ENCODE measurements at places on chromosomes 7 and 10.

- DNase-seq = no peak
Observed at GRCh38 chr10:19968745-19969144, 152.5 kb downstream of the PLXDC2 start.

DNA sequence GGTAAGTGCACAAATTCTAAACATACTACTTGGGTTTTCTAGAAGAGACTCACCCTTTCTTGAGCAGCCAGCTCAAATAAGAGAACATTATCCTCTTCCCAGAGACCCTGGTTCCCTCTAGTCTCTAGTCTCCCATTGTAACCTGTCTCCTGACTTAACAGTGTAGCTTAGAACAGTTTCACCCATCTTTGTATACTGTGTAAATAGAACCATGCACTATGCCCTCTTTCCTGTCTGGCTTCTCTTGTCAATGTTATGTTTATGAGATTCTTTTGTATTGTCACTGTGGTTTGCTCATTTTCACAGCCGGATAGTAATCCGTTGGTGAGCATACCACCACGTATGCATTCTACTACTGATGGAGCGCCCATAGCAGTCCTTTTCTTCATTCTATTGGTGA is 227.4 kb upstream of the PLPP4 start:
- no peak for DNase-seq

- DNase-seq = no peak
Observed at GRCh38 chr7:20083781-20084180, 133.4 kb downstream of the MACC1 start.

GRCh38 chr10:119541046-119541445 is 1.5 kb downstream of the RGS10 start:
- DNase-seq = no peak

- DNase-seq = no peak
Observed at GRCh38 chr7:158129037-158130022, 458.3 kb downstream of the PTPRN2 start.

DNA sequence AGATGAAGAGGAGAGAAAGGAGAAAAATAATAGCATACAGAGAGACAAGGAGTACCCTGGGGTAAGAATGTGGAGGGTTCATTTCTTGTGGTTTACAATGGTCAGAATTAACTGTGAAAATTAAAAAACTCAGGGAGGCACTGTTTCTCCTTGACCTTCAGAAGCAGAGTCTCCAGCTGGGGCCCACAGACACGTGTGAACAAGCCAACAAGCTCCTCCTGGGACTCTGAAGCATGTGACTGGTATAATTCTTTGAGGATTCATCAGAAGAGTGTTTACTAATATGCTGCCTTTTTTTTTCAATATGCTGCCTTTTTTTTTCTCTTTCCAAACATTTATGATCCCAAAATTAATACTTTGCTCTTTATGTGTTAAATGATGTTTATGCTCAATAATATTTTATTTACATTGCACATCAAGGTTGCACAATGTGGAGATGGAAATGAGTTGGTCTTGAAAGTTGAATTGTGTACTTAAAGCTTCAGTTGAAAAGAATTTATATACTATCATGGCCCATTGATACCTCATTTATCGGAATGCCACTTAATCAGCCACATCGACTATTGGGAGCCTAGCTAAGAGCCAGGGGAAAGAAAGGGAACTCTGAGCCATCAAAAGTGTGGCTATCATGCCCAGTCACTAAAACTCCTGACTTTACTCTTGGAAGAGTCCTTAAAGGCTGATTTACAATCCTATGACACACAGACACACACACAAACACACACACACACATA is 134.7 kb upstream of the RHOBTB1 start:
- no peak for DNase-seq

DNA sequence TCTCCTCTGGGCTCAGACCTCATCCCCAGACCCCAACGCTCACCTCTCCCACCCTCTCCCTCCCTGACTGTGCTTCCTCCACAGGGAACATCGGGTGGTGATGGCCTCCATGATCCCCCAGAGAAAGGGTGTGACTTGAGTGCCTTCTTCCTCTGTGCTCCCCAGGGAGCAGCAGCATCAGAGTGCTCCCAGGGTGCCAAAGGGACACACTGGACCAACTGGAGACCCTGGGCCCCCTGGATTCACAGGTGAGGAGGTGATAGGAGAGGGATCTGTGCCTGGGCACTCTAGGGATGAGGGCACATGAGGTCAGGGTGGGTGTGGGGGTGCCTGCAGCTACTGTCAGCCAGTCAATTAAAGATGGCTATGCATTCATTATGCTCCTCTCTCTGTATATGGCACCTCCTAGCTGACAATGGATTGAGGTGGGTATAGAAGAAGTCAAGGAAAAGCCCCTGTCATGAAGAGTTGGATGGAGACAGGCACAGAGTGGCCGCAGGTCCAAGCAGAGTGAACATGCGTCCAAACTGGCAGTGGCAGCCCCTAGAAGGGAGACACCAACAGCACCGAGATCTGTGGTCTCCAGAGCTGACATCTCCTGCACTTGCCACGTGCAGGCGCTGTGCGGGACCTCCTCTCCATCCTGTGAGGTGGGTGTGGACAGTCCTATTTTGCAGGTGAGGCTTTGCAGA is 15.5 kb upstream of the VOPP1 start:
- no peak for DNase-seq

DNA sequence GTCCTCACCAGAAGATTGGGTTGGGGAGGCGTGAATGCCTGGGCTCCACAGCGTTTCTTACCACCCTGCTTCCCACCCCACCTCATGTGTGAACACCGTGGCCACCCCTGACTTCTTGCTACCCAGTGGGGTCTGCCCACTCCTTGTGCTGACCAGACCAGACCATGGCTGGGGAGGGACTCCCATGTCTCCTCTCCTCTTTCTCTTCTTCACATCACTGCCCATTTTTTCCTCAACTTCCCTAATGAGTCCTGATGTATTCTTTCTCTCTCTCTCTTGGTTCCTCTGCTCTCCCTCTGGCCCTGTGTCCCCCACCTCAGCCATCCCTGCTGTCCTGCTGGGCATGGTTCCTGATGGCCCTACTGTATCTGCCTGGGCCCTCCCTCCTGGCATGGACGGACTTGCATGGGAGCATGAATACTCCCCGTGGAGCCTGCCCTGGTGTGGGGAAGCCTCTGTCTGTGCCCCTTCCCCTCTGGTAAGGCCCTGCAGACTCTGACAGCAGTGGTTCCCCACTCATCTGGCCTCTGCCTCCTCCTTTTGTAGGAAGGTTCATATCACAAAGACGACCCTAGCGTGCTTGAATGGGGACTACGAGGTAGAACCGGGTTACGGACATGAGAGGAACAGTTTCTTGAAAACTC is 85.5 kb downstream of the ADCY1 start:
- DNase-seq = no peak

DNA sequence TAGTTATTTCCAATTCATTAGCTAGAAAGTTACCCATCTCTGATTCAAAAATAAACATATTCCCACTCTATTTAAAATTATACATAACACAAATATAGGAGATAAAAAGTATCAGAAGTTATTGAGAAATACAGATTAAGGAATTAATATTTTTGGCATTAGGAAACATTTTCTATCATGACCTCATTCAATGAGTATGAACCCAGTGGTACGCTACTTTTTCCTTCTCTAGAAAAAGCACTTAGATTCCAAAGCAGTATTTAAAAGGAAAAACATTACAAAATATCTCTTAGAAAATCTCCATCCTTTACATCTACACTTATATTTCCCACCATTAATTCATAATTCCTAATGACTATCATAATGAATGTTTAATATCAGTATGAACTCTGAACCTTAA is 240.6 kb upstream of the GNAI1 start:
- DNase-seq = no peak

DNA sequence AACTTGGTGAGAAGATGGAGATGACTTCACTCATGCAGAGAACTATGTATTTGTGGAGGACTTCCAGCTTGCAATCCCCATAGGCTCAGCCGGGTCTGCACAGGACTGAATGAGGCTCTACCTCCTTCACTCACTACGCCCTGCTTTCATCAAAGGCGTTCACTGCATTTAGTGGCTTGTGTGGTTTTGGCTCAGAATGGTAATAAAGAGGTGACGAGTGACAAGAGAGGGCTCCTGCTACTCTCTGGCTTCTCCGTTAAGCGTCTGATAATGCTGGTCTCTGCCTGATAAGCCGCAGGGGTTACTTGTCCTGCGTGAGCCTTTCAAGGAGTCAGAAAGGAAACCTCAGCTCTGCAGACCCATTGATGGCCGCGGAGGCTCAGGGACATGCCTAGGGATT is 343.4 kb downstream of the PRPF18 start:
- no peak for DNase-seq

GRCh38 chr7:150471886-150472285 is 21.5 kb downstream of the GIMAP8 start:
- DNase-seq = no peak

DNA sequence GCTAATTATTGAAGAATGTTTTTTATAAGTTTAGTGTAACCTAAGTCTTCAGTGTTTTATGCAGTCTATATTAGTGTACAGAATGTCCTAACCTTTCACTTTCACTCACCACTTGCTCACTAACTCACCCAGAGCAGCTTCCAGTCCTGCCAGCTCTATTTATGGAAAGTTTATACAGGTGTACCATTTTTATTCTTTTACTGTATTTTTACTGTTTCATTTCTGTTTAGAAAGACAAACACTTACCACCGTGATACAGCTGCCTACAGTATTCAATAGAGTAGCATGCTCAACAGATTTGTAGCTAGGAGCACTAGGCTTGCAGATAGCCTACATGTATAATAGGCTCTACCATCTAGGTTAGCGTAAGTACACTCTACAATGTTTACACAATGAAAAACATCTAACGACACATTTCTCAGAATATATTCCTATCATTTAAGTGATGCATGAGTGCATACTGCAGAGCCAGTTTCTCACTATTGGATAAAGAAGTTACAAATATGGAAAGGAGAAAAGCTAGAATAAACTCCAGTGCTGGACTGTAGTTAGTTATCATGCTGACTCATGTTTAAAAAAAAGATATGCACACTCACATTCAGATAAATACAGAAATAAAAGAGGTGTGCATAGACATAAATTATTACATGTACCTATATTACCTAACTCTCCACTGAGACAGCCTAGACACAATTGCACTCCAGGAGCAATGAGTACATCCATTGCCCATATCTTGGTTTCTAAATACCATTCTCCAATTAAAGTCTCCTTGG is 30.4 kb downstream of the STEAP1B start:
- DNase-seq = no peak

DNA sequence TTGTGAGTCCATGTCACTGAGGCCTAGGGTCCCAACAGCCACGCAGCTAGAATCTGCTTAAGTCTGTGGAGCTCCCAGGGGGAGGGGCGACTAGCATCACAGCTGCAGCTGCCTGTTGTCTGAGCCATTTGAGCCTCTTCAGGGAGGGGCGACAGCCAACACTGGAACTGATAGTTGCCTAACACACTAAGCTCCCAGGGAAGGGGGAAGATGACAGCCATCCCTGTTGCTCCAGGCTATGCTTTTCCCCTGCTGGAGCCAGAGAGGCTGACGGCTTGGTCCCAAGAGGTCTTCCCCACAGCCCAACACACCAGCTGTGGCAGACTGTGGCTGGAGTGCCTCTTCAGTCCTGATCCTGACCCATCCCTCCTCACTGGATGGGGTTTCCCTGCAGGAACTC is 817.5 kb downstream of the NXPH1 start:
- no peak for DNase-seq

DNA sequence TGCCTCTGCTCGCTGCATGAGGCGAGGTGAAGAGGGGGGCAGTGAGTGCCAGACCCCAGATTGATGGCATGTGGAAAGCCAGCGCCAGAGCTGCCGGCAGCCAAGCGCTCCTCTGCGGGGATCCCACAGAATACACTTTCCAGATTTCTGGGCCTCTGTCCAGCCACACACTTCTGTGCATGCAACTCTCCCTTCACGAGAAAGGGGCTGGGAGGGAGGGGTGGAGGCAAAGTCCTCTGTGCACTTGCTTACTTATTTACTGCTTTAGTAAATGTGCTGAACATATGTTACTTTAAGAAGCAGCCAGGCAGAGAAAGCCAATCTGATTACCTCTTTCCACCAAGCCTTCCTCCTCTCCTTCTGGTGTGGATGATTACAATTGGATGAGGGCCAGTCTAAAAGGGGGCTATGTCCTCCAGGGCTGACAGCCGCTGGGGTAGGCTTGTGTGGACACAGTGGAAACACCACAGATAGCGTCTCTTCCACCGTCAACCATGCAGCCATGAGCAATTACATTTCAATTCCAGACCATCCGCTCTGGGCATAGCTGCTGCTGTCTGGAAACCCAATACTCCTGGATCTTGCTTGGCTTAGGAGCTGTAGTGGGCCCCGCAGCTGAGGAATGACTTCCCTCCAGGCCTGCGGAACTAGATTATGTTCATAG is 322.8 kb upstream of the ANKRD30A start:
- no peak for DNase-seq

DNA sequence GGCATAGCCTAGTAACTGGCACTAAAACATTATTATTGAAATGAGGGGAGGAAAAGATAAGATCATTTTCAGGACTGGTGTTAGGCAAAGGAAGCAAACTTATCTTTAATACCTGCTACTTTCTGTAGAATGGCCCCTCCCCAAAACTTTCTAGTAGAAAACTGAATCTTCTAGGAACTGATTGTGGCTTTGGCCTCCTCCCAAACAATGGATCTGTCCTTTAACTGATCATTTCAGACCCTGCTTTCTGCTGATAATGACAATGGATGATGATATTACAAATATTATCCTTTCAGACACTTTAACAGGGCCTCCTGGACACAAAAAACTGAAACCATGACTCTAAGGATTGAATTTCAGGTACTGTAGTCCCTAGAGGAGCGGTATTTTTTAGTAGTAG is 55.1 kb downstream of the EZH2 start:
- no peak for DNase-seq

GRCh38 chr10:95501203-95502094 is 59.7 kb downstream of the SORBS1 start:
- no peak for DNase-seq

- DNase-seq = no peak
Observed at GRCh38 chr10:97762056-97762455, 9.7 kb downstream of the SFRP5 start.

DNA sequence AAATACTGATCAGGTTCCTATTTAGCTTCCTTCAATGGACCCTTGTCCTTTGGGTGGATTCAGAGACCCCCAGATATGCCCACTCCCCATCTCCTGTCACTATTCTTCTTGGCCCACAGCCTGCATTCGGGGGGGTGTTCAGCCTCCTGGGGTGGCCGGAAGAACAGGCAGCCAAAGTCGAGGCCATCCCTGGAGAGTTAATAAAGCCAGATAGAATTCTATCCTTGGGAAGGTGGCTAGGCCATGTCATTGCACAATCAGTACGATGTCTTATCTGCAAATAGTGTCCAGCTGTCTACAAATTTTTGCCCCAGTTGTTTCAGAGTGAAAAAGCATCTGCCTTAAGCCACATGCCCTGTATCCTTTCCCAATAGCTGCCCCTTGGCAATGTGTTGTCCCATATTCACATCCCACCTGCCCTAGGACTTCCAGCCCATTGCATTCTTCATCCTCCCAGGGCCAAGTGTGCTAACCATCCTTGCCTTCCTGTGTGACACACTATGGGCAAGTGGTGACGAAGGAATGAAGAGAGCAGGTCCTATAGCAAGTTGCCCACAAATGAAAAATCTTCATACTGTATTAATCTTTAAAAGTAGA is 9.9 kb upstream of the FAM107B start:
- no peak for DNase-seq
